ENCODE measurements at places on chromosomes 3 and 15.

GRCh38 chr15:78712797-78713515 is 71.9 kb upstream of the CHRNB4 start:
- no peak for DNase-seq

- DNase-seq = no peak
Measured at GRCh38 chr3:121517953-121518655, 27.7 kb downstream of the POLQ start.

DNA sequence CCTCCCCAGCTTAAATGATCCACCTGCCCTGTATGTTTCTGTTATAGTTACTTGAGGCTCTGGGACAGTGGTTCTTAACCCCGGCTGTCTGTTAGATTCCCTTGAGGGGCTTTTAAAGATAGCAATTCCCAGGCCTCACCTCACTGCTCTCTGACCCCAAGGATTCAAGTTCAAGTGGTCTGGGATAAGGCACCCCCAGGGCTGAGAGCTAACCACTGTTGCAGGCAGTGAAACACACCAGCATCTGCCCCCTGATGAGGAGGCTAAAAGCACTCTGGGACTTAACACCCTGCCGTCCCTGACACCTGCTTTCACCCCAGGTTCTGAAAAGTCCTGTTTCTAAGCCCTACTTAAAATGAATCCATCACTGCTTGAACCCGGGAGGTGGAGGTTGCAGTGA is 103.7 kb downstream of the LRRK1 start:
- no peak for DNase-seq

GRCh38 chr3:217099-217813 is 20.7 kb downstream of the CHL1 start:
- no peak for DNase-seq

DNA sequence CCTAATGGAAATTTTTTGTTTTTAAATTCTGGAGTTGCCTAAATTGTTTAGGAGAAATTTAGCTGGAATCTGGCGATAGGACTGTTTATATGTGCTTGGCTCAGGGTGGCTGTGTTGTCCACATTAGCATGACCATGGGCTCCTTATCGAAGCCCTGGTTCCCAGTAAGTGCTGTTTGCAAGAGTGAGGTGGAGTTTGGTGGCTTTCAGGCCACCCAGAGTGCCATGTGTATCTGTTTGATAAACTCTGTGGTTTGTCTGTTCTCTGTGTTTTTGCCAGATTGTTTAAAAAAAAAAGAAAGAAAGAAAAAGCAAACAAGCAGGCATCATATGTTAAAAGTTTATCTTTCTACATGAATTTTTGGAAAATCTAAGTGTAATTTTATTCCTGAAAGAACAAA is 51.5 kb downstream of the PLCL2 start:
- DNase-seq = peak; percentile 21

DNA sequence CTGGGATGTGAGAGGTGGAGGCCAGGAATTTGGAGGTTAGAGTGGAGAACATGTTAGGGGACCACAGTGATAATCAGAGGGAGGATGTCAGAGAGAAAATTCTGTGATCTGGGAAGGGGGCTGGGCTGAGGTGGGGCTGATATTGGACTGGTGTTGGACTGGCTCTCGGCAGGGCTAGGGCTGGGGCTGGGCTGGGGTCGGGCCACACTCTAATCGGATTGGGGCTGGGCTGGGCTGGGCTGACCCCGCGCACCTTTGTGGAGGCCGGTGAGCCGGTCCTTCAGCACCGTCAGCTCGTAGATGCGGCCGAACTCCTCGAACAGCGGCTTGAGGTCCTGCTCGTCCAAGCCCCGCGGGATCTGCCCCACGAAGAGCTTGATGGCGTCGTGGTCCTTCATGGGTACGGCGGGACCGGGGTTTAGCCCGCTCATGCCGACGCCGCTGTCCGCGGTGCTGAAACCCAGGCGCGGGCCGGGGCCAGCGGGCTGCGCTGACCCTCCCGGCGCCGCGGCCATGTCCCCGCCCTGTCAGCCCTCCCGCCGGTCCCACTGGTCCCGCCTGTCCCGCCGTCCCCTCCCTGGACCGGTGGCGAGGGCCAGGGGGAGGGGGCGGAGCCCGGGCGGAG is 485 bp downstream of the CELF6 start:
- DNase-seq = peak; percentile 53

DNA sequence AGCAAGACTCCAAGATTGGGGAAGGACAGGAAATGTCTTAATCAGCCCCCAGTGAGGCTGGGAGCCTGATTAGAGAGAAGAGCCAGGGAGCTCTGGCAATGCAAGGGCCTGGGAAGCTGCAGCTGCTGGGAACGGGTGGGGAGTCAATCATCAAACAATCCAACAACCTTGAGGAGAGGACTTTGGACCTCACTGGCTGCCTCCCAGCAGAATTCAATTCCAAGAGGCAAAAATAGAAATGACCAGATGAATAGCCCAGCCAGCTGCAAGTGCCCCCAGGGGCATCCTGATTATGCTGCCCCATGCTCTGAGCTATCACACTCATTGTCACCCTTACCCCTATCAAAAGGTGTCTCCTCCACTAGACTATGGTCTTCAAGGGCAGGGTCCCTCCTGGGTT is 6.1 kb upstream of the HOMER2 start:
- no peak for DNase-seq

DNA sequence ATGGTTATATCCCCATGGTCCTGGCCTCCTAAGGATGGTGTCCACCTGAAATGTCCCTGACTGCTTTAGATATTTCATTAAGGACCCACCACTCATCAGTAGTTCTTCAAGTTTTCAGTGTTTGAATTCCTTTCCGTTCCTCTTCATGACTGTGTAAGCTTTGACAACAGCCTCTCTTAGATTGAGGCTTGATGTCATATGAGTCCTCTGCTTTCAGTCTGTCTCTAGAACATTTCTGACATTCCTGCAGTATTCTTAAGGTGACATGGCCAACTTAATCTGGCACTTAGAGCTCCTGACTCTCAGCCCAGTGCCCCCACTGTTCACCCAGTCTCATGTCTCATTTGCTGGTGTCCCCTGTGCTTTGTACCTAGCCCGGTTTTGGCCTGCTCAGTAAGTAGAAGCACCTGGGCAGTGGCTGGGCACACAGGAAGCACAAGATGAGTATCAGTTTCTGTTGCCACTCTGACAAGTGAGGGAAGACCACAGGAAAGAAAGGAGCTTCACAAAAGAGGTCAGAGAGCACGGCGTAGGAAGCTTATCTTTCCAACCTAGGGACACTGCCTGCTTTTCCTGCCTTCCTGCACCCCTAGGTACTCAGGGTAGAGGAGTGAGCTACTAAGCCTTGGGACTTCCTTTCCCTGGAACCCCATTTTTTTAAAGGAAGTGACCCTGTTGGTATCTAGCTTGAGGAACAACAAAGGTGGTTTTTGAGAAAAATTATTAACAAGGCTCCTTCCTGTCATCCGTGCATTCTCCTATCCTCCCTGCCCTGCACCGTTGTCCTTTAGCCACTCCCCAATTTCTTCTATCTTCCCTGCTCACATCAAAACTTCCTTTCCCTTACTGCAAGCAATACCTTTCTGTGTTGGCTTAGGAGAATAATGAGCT is 103.1 kb downstream of the KLHL25 start:
- peak; percentile 62 for DNase-seq

GRCh38 chr3:71874618-71875017 is 89.7 kb upstream of the PROK2 start:
- no peak for DNase-seq

DNA sequence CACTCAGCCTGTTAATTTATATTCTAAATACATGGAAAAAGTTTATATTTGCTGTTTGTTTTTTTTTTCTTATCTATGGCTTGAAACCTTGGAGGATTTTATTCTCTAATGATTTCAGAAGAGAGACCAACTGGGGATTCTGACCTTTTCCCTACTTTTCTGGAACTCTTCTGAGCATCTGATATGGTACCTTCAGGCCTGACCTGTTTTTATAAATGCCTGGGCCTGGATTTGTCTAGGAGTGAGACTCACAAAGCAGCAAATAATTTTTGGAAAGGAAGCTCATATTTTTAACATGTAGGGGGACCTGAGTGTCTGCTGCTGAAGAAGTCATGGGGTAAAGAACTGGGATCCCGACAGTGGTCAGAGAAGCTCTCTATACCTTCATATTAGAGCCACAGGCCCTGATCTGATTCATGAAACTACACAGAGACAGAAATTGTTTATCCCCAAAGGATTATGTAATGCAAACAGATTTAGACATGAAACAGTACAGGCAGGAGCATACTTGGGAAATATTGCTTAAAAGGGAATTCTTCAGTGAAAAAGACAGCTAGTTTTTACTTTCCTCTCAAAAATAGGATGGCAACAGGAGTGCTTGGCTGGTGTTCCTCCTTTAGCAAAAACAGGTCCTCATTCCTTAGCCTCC is 15.9 kb downstream of the PPM1L start:
- no peak for DNase-seq

- DNase-seq = no peak
Measured at GRCh38 chr15:37870711-37871110, 63.7 kb upstream of the TMCO5A start.

GRCh38 chr3:105579439-105579838 is 212.7 kb downstream of the ALCAM start:
- DNase-seq = no peak

DNA sequence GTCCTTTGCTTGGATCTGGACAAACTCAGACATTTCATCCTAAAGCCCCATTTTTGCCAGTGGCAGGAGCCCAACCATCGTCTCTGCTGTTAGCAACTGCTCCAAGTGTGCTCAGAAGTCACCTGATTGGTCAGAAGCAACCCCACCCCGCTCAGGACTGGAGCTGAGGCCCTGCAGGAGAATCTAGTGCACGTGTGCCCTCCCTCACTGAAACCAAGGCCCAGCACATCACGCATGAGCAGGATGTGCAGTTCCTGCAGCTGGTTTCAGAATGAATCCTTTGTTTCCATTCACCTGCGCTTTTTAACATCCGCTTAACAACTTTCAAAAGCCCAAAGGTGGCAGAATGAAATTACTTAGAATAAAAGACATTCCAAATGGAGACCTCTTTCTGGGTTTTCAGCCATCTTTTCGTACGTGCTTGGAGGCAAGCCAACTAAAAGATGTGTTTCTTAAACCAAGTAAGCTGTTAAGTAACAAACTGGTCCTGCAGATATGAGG is 81.2 kb downstream of the SRGAP3 start:
- peak; percentile 7 for DNase-seq

- no peak for DNase-seq
Measured at GRCh38 chr15:82952158-82953081, at the start of gene HOMER2. Gene HOMER2, minus strand, starts transcription at chr15:82952720. Its CDS starts 185 bp downstream, at chr15:82952535.

- DNase-seq = no peak
Measured at GRCh38 chr15:50251638-50252182, 13.8 kb downstream of the HDC start.

- DNase-seq = no peak
Measured at GRCh38 chr15:59668556-59668955, 11.2 kb upstream of the GTF2A2 start.

DNA sequence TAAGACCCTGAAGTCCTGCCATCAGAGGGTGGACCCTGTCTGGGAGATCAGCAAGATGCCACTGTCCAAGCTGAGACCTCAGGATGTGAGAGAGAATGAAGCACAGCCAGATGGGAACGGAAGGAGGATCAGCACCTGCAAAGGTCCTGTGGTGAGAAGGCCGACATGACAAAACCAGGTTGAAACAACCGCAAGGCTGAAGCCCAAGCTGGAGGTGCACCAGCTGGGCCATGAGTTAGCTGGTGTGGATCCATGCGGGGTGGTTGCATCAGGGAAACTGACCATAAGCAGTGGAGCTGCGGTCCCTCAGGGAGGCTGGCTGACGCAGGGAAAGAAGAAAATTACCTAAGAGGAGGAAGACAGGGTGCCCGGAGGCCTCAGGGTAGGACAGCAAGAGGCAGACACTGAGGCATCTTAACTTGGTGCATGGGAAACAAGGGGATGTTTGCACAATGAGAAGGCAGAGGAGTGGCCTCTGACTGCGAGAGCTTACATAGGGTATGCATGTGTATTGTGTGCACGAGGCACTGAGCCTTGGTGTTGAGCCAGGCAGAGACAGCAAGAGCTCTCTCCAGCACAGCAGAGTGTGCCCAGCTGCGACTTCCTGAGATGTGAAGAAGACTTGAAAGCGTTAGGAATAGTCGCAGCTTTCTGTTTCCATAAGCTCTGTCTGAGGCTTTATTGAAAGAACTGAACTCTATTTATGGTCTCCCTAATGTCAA is 497.7 kb downstream of the OCA2 start:
- no peak for DNase-seq

All from CD4-positive, alpha-beta T cell treated with Interleukin-12 subunit alpha and Interleukin-12 subunit beta, for 1 hour (primary cell).